ENCODE measurements at places on chromosomes 1 and 21.

GRCh38 chr1:72678683-72679082 lies 396.3 kb upstream of the NEGR1 start:
- DNase-seq, result no peak

- no peak for DNase-seq
Observed at GRCh38 chr1:115307661-115308060, 30.4 kb downstream of the NGF start.

- DNase-seq, result peak; percentile 5
Observed at GRCh38 chr1:189859385-189859977, 618.2 kb downstream of the BRINP3 start.

GRCh38 chr1:149848340-149849110 lies 50.8 kb upstream of the BOLA1 start:
- peak; percentile 4 for DNase-seq

GRCh38 chr1:244419024-244419423 lies 32.7 kb downstream of the ADSS2 start:
- no peak for DNase-seq

- DNase-seq, result no peak
Observed at GRCh38 chr1:223011505-223011856, 131.6 kb downstream of the TLR5 start.

- DNase-seq, result no peak
Observed at GRCh38 chr1:62312698-62313097, 6.5 kb downstream of the KANK4 start.

DNA sequence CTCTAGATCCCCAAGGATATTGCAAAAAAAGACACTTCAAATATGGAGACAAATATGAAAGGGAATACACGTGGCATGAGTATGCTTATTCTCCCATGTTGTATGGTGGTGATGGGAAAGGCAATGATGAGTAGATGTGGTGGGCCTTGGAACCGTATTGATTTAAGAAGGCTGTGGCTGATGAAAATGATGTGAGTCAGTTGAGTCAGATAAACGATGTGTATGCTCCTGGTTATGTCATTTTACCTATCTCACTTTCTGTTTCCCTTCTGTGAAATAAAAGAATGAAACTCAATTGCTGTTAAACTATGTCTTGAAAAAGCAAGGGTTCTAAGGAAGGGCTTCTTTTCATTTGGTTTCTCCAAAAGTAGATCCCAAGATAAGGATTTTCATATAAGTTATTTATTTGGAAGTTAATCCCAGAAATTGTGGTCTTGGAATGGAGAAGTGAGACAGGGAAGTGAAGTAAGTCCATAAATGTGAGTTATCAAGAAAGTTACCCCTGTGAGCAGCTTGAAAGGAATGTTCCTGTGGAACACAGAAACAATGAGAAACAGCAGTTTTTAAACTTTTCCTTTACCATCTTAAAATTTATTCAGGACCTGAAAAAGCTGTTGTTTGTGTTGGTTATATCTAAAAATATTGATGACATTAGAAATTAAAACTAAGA lies 292.0 kb downstream of the DUSP10 start:
- DNase-seq, result peak; percentile 29

Measured in astrocyte of the hippocampus (primary cell).